Hippocampal formation (tissue), 2 donors: ENCODE measurements at places on chromosomes 12 and 14.

GRCh38 chr14:61462566-61463193 is 141.3 kb downstream of the PRKCH start:
- no peak for DNase-seq

DNA sequence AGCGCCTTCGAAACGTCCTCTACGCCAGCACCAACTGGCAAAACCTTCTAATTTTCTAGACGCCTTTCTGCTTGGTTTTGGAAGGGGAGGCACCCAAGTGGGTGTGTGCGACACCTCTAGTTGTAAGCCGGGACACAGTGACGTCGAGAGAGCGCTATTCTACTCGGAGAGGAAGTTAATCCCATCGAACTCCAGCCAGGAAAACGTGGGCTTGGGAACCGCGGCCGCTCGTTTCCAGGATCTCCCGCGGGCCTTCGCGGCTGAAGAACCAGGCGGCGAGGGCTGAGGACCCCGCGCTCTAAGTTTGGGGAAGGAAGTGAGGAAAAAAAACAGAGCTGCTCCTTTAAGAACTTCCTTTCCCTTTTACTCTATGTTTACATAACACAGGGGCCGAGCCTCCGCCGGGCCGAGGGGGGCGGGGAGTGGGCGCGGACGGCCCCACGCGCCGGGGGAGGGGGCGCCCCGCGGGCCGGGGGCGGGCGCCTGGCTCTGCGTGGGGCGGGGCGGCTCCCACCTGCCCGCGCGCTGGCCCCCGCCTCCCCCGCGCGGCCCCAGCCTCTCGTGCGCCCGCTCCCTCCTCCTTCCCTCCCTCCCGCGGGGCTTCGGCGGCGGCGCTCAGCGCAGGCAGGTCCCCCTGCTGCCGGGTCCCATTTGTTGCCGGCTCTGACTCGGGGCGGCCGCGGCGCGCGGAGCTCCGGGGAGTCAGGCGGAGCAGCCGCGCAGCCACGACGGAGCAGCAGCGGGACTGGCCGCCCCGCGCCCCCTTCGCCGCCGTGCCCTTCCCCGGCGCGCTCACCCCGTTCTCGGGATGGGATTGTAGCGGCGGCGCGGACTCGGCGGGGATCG is at the start of gene PELI2:
TSS of gene PELI2 (plus strand) at position 647 of the 846 bp plus-strand sequence. CDS start 250 bp downstream, outside the sequence.
- peak; percentile 72 for DNase-seq

- no peak for DNase-seq
Observed at GRCh38 chr14:94126419-94126677, 3.1 kb downstream of the IFI27L2 start.

DNA sequence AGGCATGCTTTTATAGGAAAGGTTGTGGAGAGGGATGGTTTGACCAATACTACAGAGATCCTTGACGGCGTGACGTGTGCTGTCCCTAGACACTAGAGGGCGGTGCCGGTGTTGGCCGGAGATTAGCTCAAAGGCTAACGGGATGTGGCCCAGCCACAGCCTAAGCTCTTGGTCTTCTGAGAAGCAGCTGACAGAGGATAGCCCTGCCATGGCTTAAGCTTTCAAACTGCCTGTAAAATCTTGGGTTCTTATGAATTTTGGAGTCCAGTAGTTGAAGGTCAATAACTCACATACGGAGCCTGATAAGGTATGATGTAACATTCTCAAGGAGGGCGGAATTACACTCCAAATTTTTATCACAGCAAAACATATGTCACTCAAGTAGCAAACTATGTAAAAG is 515.7 kb upstream of the ATXN7L3B start:
- DNase-seq, result peak; percentile 41

GRCh38 chr12:97714107-97714563 is 251.5 kb downstream of the RMST start:
- no peak for DNase-seq

- DNase-seq, result no peak
Observed at GRCh38 chr12:40473962-40474361, 218.3 kb upstream of the CNTN1 start.

GRCh38 chr14:84162633-84163032 is 1367.3 kb upstream of the FLRT2 start:
- no peak for DNase-seq

- DNase-seq, result peak; percentile 7
Observed at GRCh38 chr12:118830296-118830695, 151.0 kb upstream of the SRRM4 start.
